ENCODE measurements at places on chromosomes 7 and 10.
A peak's percentile ranks its signal among the peaks of the same experiment; 100 is the strongest.

DNA sequence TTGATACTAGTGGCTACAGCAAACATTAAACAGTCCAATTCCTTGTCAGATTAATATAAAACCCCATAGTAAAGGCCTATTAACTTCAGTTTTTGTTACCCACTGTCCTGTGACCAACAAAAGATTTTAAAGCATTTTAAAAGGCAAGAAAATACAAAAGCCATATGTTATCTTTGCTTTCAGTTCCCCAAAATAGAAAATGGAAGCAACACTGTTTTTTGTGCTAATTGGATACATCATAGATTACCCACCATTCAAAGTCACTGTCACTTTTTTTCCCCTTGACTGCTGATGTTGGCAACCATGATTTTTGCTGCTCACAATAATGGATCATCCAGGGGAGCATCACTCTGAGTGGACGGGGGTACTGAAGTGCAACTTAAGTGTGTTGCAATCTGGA is 52.4 kb upstream of the TMEM140 start:
- DNase-seq, result no peak

DNA sequence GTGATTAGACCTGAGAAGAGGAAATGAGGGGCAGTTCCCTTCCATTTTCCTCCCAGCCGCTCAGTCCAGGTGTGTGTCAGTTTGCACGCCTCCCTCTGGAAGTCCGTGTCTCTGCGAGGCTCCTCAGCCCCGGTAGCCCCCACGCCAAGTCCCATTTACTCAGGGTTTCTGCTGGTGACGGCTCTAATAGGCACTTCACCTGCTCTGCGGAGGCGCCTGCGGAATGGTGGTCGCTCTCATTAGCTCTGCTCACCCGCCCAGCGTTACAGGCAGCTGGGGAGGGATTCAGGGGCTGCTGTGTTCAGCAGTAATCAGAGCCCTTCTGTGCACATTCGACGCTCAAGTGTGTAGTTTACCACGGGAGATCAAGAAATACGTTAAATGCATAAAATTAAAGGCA is 179.9 kb downstream of the MGMT start:
- DNase-seq, result no peak

- no peak for DNase-seq
Observed at GRCh38 chr10:65273115-65273514, 1652.7 kb upstream of the LRRTM3 start.

GRCh38 chr10:122307669-122308416 is 36.7 kb downstream of the BTBD16 start:
- peak; percentile 99 for DNase-seq

DNA sequence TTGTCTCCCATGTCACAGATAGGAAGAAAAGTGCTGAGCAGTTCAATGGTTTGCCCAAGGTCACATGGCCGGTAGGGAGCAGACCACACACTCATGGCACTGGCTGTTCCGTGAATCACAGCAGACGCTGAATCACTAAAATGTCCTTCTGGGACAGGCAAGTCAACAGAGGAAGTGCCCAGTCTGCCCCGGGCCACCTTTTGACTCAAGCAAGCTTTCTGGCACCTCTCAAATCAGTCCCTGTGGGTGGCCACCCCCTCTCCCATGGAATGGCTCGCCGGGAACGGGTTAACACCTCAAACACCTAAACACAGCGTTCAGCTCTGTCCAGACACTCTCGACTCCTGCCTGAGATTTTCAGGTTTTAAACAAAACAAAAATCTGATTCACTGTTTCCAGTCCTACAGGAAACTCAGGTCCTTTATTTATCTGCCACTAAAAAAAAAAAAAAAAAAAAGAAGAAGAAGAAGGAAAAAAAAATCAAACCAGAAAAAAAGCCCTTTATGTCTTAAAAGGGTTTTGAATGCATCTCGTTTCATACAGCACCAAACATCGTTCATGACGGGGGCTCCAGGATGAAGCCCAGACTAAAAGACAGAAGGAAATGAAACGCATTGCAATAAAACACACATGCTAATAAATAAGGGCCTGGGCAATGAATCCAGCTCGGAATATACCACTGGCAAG is 15.5 kb downstream of the CARD11 start:
- DNase-seq, result peak; percentile 3

DNA sequence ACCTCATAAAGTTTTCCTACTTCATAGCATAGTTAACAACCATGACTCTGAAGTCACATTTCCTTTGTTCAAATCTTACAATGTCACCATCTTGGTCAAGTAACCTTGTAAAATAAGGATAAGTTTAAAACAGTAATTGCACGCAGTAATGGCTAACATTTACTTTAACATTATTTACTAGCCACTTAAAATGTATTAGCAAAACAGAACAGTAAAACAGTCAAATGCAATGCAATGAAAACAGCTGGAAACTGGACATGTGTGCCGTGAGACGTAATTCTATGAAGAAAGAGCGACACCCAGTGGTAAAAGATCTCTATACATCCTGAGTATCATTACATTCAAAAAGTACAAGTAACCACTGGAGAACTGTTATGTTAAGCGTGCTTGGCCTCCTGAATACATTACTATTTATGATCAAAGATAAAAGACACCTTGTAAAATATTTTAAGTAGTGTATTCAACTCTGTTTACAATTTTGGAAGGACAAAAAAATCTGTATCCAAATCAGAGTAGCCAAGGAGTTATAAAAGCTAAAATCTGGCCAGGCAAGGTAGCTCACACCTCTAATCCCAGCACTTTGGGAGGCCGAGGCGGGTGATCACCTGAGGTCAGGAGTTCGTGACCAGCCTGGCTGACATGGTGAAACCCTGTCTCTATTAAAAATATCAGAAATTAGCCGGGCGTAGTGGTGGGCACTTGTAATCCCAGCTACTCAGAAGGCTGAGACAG is 27.2 kb downstream of the ATE1 start:
- DNase-seq, result peak; percentile 61

DNA sequence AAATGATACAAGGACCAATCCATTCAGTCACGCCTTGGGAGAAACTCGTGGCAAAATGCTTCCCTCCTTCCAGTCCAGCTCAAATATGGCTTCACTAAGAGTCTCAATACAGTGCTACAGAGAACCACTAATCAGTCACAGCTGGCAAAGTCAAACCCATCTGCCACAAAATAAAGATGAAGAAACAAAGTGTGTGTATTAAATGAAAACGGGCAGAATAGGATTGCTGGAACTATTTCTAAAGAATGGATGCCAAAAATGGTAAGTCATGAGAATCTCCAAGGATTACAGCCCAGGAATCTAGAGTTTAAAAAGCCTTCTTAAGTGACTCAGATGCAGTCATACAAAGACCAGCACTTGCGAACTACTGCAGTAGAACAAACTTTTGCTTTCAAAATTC is 61.9 kb downstream of the CACUL1 start:
- peak; percentile 96 for DNase-seq

- DNase-seq, result peak; percentile 19
Observed at GRCh38 chr7:101410743-101411507, 48.2 kb downstream of the COL26A1 start.
